ENCODE measurements at places on chromosomes 13 and 19.

GRCh38 chr19:28117143-28117542 lies 1095.8 kb downstream of the UQCRFS1 start:
- H3K27ac ChIP-seq, result no peak overlapping the region
- no peak for DNase-seq
- H3K4me1 ChIP-seq, result no peaks in the 10 kb centered on the region
- no peaks in the 10 kb centered on the region for H3K36me3 ChIP-seq

GRCh38 chr13:98567140-98567539 lies 9.8 kb downstream of the STK24 start:
- peaks cover 5% of the 10 kb centered on the region for H3K4me1 ChIP-seq
- no peaks in the 10 kb centered on the region for H3K27me3 ChIP-seq
- H3K27ac ChIP-seq, result no peak overlapping the region
- no peaks in the 10 kb centered on the region for H3K36me3 ChIP-seq

DNA sequence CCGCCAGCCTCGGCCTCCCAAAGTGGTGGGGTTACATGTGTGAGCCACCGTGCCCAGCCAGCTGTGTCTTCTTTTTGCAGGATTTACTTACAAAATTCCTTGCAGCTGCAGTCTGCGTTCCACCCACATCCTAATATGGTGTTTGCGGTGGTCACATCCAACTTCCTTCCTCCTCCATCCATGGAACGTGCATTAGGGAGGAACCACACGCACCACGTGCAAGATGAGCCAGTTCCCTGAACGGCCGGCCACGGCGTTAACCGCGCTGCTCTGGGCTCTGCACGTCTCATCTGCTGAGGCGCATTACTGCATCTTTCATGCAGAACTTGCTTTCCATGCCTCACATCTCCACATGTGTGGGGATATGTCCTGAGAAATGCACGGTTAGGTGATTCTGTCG lies 13.0 kb upstream of the SIGLEC11 start:
- no peaks in the 10 kb centered on the region for H3K4me1 ChIP-seq
- H3K4me3 ChIP-seq, result no peak overlapping the region
- H3K27ac ChIP-seq, result no peak overlapping the region
- DNase-seq, result no peak

DNA sequence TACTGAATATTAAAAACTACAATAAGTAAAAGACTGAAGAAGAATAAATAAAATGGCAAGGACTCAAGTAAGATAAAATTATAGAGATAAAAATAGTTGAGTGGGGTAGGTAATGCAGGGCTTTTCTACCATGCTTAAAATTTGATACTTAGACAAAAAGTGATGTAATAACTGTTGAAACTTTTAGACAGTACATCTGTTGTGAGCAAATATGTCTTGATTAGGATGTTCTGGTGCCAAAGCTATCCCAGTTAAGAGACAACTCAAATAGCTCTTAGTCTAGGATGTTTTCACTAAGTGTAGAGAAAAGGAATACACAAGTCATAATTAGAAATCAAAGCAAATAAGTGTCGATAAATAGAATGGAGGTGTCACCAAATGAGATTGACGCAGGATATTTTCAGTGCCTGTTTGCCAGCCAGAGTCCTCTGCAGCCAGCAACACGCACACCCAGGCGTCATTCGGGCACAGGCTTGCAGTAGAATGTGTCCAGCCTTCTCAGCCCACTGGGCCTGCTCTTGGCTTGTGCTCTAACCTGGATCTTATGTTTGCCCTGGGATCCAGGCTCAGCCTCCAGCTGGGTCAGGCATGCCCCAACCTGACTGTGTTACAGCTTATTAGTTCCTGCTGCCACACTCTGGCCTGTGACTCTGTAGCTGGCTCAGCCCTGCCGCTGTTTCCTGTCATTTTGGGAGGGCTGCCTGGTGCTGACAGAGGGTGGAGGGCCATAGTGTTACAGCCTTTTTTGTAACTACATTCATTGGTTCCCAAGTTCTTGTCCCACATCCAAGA lies 766.2 kb downstream of the PCDH17 start:
- no peaks in the 10 kb centered on the region for H3K4me1 ChIP-seq
- no peak overlapping the region for H3K4me3 ChIP-seq
- H3K36me3 ChIP-seq, result no peaks in the 10 kb centered on the region

DNA sequence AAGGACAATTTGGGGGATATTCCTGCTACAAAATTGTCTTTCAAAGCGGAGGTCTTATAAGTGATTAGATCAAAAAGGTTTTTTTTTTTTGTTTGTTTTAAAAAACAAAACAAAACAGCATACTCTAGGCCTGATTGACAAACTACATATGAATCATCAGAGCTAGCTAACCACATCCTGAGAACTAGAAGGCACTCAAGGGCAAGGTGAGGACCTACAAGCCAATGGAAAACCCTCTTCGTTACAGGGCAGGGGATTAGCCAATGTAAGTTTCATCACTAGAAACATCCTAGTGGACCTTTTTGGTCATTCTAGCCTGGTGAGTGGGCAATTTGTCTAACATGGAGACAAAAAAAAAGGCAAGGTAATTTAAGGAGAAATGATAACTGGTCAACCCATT lies 428.6 kb downstream of the RFC3 start:
- no peaks in the 10 kb centered on the region for H3K36me3 ChIP-seq
- H3K27me3 ChIP-seq, result no peaks in the 10 kb centered on the region
- H3K27ac ChIP-seq, result no peak overlapping the region

DNA sequence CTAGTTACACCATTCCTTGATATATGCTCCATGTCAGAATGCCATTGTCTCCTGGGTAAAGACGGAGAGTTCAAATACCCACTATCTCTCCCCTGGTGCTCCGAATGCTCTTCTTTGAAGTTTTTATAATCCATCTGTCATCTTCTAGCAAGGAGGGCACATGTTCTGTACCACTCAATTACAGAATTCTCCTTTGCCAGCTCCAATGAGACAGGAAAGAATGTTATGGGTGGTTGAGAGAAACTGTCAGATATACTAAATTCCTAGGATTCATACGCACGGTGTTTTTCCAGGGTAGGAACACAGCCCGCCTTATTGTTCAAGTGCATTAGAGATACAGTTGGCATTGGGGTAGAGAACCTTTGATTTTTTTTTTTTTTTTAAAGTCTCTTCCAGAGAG lies 118.0 kb upstream of the ZNF536 start:
- no peaks in the 10 kb centered on the region for H3K27me3 ChIP-seq
- no peak overlapping the region for H3K27ac ChIP-seq
- DNase-seq, result no peak
- no peak overlapping the region for H3K4me3 ChIP-seq
- H3K4me1 ChIP-seq, result no peaks in the 10 kb centered on the region

GRCh38 chr13:20182231-20182846 lies 10.4 kb downstream of the GJB2 start:
- no peaks in the 10 kb centered on the region for H3K36me3 ChIP-seq
- H3K27me3 ChIP-seq, result no peaks in the 10 kb centered on the region
- H3K4me1 ChIP-seq, result no peaks in the 10 kb centered on the region
- no peak overlapping the region for H3K4me3 ChIP-seq
- no peak for DNase-seq

- H3K27ac ChIP-seq, result no peak overlapping the region
- no peaks in the 10 kb centered on the region for H3K36me3 ChIP-seq
- no peaks in the 10 kb centered on the region for H3K27me3 ChIP-seq
- H3K4me1 ChIP-seq, result no peaks in the 10 kb centered on the region
- H3K4me3 ChIP-seq, result no peak overlapping the region
Observed at GRCh38 chr19:54517483-54517882, 14.9 kb downstream of the LAIR2 start.

DNA sequence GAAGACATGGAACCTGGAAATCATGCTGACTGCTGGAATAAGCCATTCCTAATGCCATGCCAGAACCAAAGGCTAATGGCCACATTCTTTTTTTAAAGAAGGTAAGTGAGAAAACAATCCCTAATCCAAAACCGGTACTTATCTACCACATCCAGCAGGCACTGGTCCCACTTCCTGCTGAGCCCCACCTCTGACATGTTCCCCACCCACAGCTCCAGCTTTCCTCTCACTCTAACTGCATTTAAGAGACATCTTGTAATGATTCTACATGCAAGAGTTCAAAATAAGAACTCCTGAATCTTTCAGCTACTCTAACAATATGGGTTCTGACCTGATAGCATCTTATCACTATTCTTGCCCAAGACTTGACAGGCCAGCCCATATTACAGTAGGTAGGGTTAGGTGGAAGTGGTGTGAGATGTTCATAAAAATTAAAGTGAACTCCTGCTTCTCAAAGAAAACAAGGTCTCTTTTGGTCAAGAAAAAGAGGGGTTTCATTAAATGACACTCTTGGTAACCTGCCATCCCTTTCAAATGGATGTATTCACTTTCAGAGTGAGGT lies 41.9 kb downstream of the N4BP2L2 start:
- no peak overlapping the region for H3K4me3 ChIP-seq
- no peak for DNase-seq
- H3K36me3 ChIP-seq, result no peaks in the 10 kb centered on the region

DNA sequence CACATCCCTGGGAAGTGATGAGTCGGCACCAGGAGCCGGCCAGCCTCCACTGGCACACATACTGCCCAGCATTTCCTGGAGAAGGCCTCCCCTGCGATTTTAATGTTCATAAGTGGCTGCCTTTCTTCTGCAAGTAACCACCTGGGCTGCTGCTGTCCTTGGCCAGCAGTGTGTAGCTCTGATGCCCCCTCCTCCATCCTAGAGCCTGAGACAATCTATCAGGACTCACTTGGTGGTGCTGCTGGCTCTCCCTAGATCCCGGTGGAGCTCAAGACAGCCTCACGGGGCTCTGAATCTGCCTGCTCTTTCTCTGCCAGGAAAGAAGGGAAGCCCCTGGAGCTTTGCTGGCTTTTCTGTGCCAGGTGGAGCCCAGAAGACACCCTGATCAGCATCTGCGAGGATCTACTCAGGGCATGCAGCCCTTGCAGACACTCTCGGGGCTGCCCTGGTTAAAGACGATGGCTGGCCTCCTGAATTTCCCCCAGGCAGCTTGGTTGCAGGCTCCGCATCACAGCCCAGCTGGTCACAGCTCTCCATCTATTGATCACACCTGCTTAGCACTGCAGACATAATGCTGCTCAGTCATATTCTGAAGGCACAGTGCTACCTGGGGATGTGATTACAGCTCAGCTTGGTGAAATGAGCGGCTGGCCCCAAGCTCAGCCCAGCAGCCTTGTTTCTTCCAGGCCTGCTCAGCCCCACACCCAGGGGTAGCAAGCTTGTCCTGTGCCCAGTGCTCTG lies 122.3 kb downstream of the ZDHHC20 start:
- H3K4me1 ChIP-seq, result no peaks in the 10 kb centered on the region
- H3K27ac ChIP-seq, result no peak overlapping the region
- no peaks in the 10 kb centered on the region for H3K27me3 ChIP-seq
- no peaks in the 10 kb centered on the region for H3K36me3 ChIP-seq
- no peak for DNase-seq

- H3K36me3 ChIP-seq, result no peaks in the 10 kb centered on the region
- no peak overlapping the region for H3K27ac ChIP-seq
- no peaks in the 10 kb centered on the region for H3K27me3 ChIP-seq
- no peak overlapping the region for H3K4me3 ChIP-seq
Observed at GRCh38 chr13:105272660-105273631, 1262.5 kb downstream of the EFNB2 start.

DNA sequence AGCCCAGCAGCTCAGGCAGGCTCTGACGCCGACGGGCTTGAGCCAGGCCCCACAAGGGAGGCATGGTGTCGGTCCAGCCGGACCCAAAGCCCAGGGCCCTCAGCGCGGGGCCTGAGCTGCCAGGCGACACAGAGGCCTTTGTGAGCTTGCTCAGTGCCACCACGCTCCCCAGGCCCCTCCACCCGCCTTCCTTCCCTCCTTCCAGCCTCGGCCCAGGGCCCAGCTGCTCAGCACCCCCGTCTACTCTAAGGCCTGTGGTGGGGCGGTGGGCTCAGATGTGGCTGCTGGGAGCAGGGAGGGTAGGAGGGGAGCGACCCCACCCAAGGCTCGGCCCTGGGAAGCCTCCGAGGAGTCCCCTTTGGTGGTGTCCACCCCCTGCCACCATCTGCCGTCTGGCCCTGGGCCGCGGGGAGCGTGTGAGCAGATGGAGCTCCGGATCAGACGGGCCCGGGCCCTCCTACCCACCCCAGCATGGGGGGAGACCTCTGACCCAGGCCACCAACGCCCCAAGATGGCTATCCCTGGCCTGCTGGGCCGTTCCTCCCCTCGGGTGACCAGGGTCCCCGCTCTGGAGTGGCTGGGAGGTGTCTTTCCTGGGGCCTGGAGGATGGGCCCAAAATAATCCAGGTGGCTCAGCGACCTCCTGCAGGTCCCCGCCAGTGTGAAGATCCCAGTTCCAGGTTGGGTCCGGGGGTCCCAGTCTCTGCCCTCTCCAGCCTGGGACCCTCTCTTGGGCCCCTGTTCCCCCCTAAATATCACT lies 7.8 kb downstream of the ZBTB7A start:
- no peaks in the 10 kb centered on the region for H3K27me3 ChIP-seq
- peaks cover 11% of the 10 kb centered on the region for H3K36me3 ChIP-seq
- H3K4me1 ChIP-seq, result no peaks in the 10 kb centered on the region
- DNase-seq, result no peak
- peak overlapping the region; percentile 27 for H3K4me3 ChIP-seq
- H3K27ac ChIP-seq, result peak overlapping the region; percentile 93

- H3K4me1 ChIP-seq, result no peaks in the 10 kb centered on the region
- H3K4me3 ChIP-seq, result peak overlapping the region; percentile 82
- H3K27me3 ChIP-seq, result no peaks in the 10 kb centered on the region
Observed at GRCh38 chr19:42279902-42280814, 11.1 kb downstream of the CIC start.

- no peaks in the 10 kb centered on the region for H3K36me3 ChIP-seq
- peak overlapping the region; percentile 78 for H3K27ac ChIP-seq
- no peaks in the 10 kb centered on the region for H3K27me3 ChIP-seq
Observed at GRCh38 chr19:5977222-5977784, 637 bp downstream of the RANBP3 start.

GRCh38 chr13:76854894-76855293 lies 31.3 kb downstream of the KCTD12 start:
- no peaks in the 10 kb centered on the region for H3K36me3 ChIP-seq
- H3K27me3 ChIP-seq, result no peaks in the 10 kb centered on the region
- DNase-seq, result no peak

GRCh38 chr13:37385248-37385647 lies 213.3 kb downstream of the POSTN start:
- no peaks in the 10 kb centered on the region for H3K27me3 ChIP-seq
- H3K4me1 ChIP-seq, result no peaks in the 10 kb centered on the region
- no peaks in the 10 kb centered on the region for H3K36me3 ChIP-seq
- no peak overlapping the region for H3K4me3 ChIP-seq
- no peak overlapping the region for H3K27ac ChIP-seq
- no peak for DNase-seq

DNA sequence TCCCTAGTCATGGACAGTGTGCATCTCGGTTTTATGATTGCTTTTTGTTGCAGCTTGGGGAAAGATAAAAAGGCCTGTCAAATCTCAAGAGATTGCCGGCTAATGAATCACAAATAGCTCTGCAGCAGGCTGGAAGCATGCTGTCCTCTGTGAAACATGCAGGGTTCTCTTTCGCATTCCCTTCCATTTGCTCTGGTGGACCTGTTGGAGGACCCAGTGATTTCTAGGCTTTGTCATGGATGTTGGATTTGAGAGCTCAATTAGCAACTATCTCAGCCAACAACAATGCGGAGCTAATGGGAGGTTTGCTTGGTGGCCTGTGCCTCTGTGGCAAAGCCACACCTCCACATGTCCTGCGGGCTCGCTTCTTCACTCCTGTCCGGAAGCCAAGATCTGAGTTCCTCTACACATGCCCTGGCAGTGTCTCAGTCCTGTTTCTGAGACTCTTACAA lies 418.1 kb upstream of the ARGLU1 start:
- H3K27ac ChIP-seq, result peak overlapping the region; percentile 30
- H3K4me3 ChIP-seq, result no peak overlapping the region
- DNase-seq, result peak; percentile 46
- H3K27me3 ChIP-seq, result no peaks in the 10 kb centered on the region
- H3K4me1 ChIP-seq, result peaks cover 20% of the 10 kb centered on the region
- no peaks in the 10 kb centered on the region for H3K36me3 ChIP-seq

GRCh38 chr13:105165449-105166125 lies 1369.9 kb downstream of the EFNB2 start:
- H3K27ac ChIP-seq, result no peak overlapping the region
- H3K36me3 ChIP-seq, result no peaks in the 10 kb centered on the region
- no peaks in the 10 kb centered on the region for H3K4me1 ChIP-seq
- no peak for DNase-seq
- no peak overlapping the region for H3K4me3 ChIP-seq
- H3K27me3 ChIP-seq, result no peaks in the 10 kb centered on the region
